Left kidney (tissue), 8 donors: ENCODE measurements at places on chromosomes 1 and 21. TPM values are rescaled to one million over a fixed set of nuclear protein-coding genes. Genes with fewer than 3 reads are reported as not detected.

Gene RUNX3
- 0.27 TPM for polyA plus RNA-seq

Gene TMEM79
- 5.9 TPM for polyA plus RNA-seq

Gene CYP2J2
- 1.4 TPM for polyA plus RNA-seq

Gene TP53BP2
- polyA plus RNA-seq: 55.8 TPM

Gene GPR89B
- 58.7 TPM for polyA plus RNA-seq

Gene S100B
- 3.2 TPM for polyA plus RNA-seq

Gene TLCD4
- polyA plus RNA-seq: 8.1 TPM

Gene PLCH2
- polyA plus RNA-seq: 0.80 TPM

Gene PARK7
- polyA plus RNA-seq: 305 TPM

- no peak for DNase-seq
These were observed 7.8 kb upstream of the TMEM222 start for GRCh38 chr1:27314169-27314568.

DNA sequence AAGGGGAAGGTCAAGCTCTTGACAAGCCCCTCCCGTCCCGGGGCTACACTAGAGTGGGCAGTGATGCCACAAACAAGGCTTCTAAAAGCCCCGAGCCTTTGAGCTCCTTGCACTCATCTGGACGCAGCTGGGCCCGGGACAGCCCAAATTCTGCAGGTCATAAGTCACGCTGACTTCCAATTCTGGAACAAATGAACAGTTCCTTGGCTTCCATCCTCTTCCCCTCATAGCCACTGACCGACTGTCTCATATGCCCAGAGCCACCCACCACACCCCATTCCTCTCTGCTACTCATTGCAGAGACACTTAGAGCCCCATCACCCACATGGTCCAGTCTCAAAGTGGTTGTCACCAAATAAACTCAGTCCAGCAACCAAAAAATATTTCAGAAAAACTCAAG, 32.8 kb upstream of the PRELP start:
- no peak for DNase-seq

GRCh38 chr1:244368279-244368678, 83.4 kb downstream of the ADSS2 start:
- no peak for DNase-seq

DNA sequence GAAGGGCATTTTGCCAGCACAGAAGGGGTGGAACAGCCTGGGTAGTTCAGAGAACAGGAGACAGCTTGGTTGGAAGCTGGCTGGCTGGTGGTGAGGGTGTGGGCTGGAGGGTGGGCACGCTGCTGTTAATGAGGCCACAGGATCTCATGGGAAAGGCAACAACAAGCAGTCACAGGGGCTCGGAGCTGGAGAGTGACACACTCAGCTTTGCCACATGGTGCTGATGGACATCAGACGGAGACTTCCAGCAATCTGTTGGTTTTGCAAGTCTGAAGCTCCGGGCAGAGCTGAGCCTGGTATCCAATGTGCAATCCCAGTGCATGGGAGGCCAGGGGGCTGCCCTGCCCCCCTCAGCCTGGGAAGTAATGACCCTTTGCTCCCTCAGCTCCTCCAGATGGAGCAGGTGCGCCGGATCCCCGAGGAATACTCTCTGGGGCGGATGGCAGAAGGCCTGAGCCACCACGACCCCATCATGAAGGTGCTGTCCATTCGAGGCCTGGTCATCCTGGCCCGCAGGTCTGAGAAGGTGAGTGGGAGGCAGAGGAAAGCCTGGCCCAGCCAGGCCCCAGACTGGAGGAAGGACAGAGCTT, 15.6 kb upstream of the TTC4 start:
- DNase-seq: no peak

DNA sequence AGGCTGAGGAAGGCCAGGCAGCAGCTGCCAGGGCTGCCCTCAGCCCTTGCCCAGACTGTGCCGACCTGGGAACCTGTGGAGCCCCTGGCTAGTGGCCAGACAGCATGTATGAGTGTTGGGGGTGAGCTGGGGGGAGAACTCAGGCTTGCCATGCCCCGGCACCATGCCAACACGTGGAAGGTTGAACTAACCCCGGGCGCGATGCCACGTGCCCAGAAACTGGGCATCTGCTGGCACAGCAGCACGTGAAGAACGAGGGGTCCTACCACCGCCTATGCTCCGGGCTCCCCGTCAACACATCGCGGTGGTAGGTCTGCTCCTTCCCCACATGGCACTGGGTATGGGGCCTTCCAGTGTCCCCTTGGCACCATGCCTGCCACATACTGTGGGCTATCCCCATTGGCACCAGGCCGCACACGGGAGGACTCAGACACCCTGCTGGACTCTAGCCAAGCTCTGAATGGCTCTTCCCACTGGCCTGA, 68.7 kb downstream of the CASZ1 start:
- no peak for DNase-seq

DNA sequence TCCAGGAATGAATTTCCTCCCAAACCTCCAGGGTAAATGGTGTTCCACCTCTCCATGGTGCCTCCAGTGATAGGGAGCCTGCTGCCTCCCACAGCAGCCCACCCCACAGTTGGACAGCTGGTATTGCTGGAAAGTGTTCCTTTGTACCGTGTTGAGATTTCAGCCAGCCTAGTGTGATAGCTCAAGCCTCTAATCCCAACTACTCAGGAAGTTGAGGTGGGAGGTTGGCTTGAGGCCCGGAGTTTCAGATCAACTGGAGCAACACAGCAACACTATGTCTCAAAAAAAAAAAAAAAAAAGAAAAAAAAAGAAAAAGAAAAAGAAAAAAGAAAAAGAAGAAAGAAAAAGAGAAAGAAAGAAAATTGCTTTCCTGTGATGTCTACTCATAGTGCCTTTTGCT, 96.1 kb downstream of the CHD1L start:
- no peak for DNase-seq

DNA sequence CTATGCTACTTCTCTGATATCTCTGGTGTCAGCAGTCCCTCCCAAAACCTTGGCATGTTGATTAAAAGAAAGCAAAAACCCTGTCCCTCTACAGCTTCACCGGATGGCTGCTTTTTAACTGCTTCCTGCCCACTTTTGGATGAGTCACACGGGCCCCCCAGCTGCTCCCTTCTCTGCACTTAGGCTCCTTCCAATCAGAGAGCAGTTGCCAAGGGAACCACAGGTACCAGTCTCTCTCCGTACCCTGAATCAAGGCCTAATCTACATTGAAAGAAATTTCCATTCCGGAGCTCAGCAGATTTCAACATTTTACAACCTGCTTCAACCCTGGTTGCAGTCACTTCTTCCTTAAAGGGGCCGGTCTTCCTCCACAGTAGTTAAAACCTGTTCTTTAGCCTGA, 70.6 kb upstream of the GJB5 start:
- DNase-seq: no peak

GRCh38 chr1:57067863-57068262, 102.0 kb upstream of the C8B start:
- DNase-seq: peak; percentile 31

DNA sequence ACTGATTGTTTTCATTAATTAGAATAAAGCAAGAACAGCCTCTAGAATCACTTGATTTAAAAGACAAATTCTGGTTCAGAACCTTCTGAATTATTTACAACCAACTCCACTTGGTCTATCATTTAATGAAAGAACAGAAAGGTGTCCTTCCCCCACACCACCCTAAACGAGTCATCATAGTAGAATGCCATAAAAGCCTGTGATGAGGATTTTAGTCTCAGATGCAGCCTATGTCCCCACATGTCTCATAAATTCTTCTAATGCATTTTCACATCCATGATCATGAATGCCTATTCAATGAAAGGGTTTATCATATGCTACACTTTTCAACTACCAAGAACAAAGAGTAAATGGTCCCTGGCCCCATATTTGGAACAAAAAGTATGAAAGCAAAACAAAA, 508.1 kb downstream of the DPYD start:
- DNase-seq: no peak

- no peak for DNase-seq
These were observed 31.2 kb upstream of the QSOX1 start for GRCh38 chr1:180123463-180123936.

DNA sequence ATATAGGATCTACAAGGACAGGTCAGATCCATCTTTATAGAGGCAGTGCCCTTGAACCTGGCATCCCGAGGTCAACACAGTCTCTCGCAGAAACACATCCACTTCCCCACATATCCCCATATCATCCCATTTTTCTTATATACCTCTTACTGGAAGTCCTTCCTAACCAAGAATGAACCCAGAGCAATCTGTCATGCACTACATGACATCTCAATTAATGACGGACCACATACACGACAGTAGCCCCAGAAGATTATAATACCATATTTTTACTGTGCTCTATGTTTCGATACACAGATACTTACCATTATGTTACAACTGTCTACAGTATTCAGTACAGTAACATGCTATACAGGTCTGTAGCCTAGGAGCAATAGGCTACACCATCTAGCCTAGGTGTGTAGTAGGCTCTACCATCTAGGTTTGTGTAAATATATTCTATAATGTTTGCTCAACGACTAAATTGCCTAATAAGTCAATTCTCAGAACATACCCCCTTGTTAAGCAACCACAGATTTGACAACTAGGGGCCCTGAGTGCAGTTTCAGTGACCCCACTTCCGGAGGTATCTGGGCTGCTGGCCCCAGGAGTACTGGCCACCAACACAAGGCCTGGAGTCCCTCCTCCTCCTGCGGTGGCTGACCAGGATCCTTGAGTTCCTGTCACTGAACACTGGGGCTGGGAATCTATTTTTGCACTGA, 28.1 kb downstream of the PTPN14 start:
- DNase-seq: no peak

GRCh38 chr1:242836423-242836822, 311.9 kb upstream of the PLD5 start:
- no peak for DNase-seq

- DNase-seq: no peak
These were observed 72.3 kb downstream of the CTH start for GRCh38 chr1:70483342-70483741.

DNA sequence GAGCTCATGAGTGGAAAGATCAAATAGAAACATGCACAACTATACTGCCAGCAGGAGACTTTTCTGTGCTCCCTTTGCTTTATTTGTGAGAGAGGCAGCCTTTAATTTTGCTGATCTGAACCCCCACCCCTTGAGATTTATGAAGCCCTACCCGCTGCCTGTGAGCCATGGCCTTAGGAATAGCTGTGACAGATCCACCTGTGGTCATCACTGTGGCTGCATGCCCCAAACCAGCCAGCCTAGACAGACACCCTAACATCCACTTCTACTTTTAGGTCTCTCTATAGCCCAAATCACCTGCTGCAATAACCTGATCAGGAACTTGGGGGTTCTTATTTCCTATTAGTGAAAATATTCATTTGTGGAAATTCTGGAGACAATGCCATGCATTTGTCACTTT, 196.2 kb downstream of the C1orf94 start:
- DNase-seq: no peak

DNA sequence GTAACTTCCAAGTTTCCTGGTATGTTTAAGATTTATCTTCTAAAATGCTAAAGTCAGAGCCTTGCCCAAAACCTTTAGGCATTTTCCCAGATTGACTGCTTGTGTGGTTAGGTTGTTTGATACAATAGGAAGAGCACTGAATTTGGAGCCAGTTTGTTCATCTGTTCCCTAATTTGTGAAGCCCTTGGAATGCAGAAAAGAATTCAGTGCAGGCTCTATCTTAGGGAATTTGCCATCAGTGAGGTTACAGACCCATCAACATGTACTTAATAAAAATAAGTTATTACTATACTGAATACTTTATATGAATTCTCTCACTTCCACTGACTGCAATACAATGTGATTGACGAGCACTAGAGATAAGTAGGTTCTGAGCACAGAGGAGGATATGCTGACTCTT, 120.2 kb downstream of the PIK3R3 start:
- DNase-seq: no peak

DNA sequence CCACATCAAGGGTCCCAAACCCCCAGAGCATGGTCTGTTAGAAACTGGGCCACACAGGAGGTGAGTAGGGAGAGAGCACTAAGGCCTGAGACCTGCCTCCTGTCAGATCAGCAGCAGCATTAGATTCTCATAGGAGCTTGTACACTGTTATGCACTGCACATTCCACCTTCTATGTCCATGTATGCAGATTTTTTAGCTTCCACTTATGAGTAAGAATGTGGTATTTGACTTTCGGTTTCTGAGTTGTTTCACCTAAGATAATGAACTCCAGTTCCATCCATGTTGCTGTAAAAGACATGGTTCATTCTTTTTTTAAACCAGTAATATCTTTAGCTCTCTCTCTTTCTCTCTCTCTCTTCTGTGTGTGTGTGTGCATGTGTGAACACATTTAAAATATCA, 663 bp upstream of the GBP6 start:
- DNase-seq: no peak

DNA sequence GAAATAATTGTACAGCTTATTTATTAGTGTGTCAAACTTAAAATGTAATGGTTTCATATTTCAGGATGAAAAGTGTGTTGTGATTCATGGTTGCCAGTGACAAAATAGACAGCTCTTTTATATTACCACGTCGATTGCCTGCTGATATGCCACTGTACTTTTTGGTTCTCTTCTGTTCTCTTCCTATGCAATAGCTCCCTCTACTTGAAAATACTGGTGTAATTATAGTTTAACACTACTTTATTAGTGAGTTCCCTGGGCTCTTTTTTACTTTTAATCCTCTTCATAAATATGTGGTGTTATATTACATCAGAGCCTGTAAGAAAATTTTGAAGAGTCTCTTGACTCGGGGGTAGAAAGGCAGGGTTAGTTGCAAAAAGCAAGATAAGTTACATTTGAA, 111.3 kb downstream of the PATJ start:
- peak; percentile 21 for DNase-seq

GRCh38 chr1:159999204-159999603, 32.6 kb downstream of the PIGM start:
- DNase-seq: no peak

DNA sequence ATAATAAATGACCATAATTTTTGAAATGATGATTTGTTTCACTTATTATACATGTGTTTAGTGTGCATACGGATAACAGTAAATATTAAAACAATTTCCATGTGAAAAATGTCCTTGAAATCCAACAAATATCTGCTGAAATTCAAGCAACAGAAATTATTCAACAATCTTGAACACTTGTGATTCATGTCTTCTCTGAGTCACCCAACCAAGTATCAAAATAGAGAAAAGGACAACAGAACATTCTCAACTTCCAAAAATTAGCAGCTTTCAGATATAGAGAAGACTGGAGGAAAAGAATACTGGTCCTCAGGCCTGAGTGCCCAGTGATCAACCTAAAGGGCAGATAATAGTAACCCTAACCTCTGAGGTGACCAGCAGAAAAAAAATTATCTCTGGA, 90.8 kb downstream of the VAV3 start:
- no peak for DNase-seq
